ENCODE measurements at places on chromosomes 1 and 21.

- DNase-seq = no peak
These were observed 28.5 kb downstream of the CCDC185 start for GRCh38 chr1:223421676-223422075.

GRCh38 chr1:157073944-157074685 is 25.5 kb downstream of the ETV3L start:
- DNase-seq = peak; percentile 46

DNA sequence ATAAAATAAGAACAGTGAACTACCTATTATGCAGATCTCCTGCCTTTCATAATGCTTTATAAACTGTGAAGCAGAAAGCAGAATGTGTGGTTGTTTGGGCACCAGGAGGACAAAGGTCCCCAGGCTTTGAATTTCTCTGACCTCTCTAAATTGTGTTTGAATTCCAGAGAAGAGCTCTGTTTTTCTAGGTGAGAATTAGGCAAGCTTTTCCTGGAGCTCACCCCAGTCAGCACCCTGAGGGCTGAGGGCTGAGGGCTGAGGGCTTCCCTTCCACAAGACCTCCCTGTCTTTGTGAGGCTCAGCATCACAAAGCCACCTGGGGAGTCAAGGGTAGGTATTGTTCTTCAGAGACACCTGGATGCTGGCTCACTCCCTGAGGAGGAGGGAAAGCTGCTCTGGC is 45.5 kb upstream of the LRIG2 start:
- no peak for DNase-seq

DNA sequence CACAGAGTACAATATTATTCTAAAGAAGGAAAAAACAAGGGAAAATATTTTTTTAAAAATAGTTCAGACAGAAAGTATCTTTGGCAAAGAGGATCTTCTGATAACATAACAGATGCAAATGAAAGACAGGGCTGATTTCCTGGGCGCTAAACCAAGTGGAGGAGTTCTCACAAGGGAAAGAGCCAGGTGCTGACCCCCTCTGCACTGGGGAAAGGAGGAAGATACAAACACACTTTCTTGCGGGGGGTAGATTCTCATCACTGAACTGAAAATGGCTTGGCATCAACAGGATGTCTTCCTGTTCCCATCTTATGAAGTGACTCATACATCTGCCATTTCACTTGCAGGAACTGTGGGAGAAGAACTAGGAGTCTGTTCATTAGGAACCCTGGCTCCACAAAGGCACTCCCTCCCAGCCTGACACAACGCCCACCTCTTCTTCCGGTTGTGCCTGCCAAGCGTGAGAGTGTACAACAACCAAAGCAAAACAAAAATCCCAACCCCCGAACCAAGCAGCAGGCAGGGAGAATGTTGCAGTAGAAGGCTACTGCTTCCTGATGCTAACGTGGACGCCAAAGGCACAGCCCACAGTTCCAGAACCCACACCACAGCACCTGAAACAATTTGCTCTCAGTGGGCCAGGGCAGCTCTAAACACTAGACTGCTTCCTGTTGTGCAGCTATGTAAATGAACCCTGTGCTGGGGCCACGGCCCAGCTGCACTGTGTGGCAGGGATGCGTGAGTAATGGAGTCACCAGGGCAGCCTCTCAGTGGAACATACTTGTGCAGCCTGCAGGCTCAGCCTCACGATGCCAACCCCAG is 51.0 kb downstream of the GADD45A start:
- peak; percentile 44 for DNase-seq

DNA sequence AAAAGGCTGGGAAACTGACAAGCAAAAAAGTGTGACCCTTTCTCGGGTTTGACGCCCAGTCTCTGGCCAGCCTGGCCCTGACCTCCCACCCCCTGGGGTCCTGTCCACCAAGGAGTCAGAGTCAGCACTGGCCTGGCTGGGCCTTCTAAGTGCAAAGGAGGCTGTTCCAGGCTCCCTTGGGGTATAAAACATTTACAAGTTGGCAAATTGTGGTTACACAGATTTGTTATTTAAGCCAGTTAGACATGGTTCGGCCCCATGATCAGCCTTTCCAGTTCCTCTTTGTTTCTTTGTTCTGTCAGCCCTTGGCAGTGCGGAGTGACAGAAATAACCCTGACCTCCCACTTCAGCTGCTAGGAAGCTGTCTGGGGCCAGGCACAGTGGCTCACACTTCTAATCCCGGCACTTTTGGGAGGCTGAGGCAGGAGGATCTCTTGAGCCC is 161.6 kb upstream of the RAB4A start:
- no peak for DNase-seq

GRCh38 chr1:214939180-214939579 is 143.4 kb upstream of the KCNK2 start:
- no peak for DNase-seq

- DNase-seq = no peak
These were observed 29.9 kb downstream of the SPAG17 start for GRCh38 chr1:118155106-118155505.

DNA sequence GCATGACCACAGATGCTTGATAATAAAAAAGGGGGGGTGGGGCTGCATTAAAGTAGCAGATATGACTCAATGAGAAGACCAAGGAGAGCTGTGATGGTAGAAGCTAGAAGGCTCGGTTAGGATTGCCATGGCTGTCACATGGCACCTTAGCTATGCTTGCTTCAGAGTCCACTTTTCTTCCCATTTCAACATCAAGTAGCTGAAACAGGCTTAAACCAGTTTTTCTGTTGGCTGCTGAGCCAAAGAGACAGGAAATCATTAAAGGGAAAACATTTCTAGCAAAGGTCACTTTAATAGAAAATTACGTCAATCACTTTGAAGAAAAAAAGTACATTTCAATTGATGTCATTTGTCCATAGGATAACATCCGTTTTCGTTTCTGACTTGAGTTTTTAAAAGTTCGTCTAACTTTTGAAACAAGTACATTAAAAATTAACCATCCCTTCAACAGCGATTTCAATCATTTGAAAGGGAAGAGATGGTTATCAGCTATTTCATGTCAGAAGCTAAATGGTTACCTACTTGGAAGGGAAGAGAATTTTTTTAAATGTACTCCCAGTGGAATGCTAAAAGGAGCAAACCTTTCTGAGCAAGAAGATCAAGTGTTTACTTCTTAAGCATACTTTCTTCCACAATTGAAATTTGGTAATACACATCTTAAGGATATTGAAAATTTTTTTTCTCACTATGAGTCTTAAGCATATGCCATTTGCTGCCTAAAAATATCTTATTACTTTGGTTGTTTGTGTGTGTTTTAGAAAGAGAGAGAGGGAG is 488.1 kb upstream of the PRMT6 start:
- no peak for DNase-seq

DNA sequence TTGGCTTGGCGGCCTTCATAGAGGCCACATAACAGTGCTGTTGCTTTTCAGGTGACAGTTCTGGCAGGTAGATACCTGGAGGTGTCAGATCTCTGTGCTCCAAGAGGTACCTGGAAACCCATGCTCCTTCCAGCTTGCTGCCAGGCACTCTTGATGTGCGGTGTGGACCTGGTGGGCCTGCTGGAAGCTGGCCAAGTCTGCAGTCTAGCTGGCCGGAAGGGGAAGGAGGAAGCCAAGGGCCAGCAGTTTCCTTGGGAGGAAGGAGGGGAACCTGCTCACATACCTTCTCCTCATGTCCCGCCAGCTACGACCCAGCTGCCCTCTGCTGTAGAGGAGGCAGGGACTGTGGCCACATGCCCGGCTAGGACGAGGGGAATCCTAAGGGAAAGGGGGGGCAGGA is 166.4 kb upstream of the AJAP1 start:
- DNase-seq = no peak

DNA sequence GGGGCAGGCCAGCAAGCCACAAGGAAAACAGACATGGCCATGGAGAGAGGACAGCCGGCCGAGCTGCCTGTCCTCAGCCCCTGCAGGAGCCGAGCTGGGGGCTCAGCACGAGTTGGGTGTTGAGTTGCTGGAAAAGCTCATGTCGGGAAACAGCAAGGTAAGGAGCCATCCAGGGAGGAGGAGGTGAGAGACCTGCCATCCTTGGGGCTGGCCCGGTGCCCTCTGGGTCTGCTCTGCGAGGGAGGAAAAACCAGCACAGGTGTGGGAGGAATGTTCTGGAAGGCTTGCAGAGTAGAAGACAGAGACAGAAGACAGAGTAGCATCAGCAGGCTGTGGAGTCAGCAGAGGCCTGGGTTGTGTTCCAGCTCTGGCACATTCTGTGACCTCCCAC is 548.8 kb downstream of the PTPRU start:
- DNase-seq = no peak

DNA sequence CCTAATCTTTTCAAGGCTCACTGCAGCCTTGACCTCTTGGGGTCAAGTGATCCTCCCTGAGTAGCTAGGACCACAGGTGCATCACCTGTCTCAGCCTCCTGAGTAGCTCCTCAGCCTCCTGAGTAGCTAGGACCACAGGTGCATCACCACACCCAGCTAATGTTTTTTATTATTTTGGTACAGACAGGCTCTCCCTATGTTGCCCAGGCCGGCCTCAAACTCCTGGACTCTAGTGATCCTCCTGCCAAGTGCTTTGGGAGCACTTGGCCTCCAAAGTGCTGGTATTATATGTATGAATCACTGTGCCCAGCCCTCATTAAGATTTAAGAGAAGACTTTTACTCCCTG is 58.5 kb upstream of the S1PR1 start:
- DNase-seq = no peak

- DNase-seq = no peak
These were observed 64.8 kb downstream of the FCRL5 start for GRCh38 chr1:157487504-157487903.

GRCh38 chr1:211893260-211893659 is 62.7 kb upstream of the LPGAT1 start:
- no peak for DNase-seq

DNA sequence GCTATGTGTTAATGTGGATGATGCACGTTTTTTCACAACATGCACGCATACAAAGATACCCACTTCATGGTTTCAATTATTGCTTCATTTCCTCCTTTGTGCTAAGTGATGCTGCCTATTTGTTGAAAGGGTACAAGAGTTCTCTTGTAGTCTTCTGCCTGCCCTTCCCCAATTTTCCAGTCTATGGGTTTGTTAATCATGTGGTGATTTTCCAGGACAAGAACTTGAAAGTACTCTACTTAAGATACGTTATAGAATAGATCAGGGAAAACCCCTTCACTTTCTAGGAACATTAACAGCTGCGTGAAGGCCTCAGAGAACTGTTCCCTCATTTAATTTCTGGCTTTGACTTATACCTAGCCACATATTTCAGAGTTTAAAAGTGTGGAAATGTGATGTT is 52.1 kb upstream of the SLC44A3 start:
- no peak for DNase-seq

DNA sequence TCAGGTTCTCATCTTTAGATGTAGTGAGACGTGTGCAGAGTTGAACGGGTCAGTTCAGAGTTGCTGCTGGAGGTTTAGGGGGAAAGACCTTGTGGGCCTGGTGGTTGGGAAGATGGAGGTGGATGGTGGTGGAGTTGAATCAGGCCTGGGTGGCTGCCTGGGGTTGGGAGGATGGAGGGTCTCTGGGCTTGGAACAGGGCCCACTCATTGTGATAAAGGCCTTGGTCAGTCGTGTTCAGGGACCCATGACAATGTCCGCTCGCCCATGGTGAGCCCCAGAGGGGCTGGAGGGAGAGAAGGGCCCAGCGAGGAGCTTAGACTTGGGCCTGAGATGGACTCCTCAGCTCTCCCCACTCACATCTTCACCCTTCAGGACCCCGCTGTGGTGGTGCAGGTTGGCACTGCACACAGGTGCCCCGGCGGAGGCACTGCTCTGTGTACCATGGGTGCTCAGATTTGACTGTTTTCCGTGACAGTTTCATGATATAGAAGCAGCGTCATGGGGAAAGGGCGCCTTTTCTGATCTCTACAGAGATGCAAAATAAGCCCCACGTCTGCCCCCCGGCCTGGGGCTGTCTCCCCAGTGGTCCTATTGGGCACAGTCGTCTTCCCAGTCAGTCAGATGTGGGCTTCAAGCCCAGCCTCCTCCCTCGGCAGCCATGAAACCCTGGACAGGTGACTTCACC is 39.2 kb downstream of the DISP3 start:
- no peak for DNase-seq

GRCh38 chr21:35252831-35253230 is 203.7 kb upstream of the RUNX1 start:
- DNase-seq = no peak

DNA sequence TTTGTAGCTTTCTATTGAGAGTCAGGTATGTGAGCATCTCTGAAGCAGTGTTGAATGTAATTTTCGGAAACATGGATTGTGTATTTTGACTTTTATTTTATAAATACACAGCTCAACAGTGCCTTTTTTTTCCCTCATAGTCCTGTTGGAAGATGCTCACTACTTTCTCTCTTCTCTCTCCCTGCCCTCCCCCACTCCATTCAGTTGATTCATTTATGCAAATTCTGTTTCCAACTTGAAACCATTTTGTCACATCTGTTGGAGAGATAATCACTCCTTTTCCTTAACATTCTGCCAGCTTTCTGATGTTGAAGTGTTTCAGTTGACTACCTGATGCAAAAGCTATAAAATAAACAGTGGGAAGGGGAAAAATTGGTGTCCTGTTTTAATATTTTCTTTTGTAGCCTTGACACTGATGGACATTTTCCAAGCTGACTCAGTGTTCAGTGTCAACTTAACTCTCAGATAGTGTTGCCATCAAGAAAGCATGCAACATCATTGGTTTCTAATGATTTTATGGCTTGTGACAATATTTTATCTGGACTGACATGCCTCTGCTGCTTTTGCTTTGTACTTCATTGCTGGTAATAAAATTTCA is 194.5 kb downstream of the HS2ST1 start:
- DNase-seq = no peak

DNA sequence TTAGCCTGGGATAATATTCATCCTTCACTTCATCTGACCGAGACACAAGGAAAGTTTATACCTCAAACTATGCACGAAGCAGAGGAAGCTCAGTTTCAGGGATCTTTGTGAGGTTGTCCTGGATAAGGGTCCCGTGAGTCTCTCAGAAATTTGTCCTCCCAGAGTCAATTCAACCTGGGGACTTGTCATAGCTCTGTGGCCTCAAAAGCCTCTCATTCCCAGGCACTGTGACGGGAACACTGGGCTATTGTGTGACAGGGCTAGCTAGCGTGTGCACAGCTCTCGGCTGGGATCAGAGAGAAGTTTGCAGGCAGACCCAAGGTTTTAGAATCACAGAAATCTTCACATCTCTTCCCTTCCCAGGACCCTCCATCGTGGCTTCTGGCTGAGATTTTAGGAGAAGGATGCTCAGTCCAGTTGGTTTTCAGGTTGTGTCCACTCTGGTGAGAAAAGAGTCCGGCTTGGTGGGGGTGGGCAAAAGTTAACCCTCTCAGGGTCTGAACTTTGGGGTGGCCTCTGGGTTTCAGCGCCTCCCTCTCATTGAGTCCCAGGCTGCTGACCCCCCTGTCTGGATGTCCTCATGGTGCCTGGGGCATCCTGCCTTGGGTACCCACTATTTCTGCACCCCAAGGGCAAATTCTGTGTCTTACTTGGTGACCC is 20.4 kb upstream of the LBR start:
- no peak for DNase-seq

DNA sequence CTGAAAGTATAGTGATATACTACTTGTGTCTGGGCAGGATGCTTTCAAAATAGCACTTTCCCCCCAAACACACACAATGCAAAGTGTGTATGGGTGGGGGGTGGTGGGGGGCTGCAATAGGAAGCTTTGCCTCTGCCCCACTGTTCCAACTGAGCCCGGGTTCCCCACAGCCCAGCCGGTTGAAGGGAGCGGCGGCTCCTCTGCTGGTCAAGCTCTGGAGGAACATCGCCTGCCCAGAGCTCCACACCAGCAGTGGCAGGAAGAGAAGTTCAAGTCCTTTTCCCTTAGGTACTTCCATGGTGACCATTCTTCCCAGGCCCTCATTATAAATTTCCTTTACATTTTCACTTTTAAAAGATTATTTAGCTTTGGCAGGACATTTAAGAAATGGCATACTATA is 74.9 kb downstream of the CAPZB start:
- DNase-seq = no peak

- no peak for DNase-seq
These were observed 142.4 kb downstream of the GLUL start for GRCh38 chr1:182249201-182249676.

Measured in right kidney (tissue), 9 donors.